ENCODE measurements at places on chromosomes 3 and 15.

DNA sequence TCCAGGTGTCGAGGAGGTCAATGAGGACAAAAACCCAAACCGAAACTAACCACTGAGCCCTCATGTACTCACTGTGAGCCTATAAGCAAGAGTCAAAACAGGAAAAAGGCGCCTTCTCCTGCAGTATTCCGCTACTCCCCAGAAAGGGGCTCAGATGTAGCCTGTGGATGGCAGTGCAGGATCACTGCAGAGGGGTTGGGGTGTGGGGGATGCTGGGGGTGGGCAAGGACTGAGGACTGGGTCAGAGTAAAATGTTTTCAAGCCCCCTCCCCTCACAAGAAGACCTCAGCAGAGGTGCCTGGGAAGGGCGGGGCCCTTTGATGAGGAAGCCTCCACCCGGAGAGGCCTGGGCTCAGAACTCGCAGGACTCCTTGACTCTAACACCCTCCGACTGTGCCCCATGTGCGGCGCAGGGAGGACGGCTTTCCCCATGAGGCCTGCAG is 170.1 kb downstream of the OSBPL10 start:
- DNase-seq, result no peak

- no peak for DNase-seq
Observed at GRCh38 chr3:127723011-127723567, 50.3 kb downstream of the ABTB1 start.

- DNase-seq, result no peak
Observed at GRCh38 chr3:190169877-190170276, 49.2 kb upstream of the P3H2 start.

- DNase-seq, result no peak
Observed at GRCh38 chr3:138544546-138544945, 49.5 kb downstream of the CEP70 start.

DNA sequence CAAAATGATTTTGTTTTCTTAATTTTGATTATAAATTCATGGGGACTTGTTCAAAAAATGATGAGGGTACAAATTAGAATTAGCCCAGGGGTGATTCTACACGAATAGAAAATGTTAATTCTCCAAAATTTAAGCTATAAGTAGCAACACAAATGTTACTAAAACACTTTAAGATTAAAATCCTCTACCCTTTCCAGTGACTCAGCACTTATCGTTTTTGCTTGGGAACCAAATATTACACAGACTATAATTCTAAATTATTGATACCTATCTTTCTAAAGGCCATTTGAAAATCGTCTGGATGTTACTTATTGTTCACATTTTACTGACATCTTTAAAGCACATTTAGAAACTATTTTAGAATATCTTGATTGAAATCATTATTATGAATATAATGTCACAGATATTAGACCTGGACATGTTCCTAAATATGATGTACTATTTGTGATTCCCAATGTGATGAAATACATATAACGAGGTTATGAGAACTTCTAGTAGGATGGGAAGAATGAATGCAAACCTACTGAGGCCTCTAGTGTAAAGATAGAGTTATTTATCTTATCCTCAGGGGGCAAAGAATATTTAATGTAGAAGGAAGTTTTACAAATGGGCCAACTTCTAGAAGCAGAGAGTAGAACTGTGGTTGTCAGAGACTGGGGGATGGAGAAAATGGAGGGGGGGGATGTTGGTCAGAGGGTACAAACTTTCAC is 132.0 kb upstream of the TP63 start:
- DNase-seq, result no peak

- DNase-seq, result no peak
Observed at GRCh38 chr15:32908872-32909271, 191.1 kb downstream of the GREM1 start.

DNA sequence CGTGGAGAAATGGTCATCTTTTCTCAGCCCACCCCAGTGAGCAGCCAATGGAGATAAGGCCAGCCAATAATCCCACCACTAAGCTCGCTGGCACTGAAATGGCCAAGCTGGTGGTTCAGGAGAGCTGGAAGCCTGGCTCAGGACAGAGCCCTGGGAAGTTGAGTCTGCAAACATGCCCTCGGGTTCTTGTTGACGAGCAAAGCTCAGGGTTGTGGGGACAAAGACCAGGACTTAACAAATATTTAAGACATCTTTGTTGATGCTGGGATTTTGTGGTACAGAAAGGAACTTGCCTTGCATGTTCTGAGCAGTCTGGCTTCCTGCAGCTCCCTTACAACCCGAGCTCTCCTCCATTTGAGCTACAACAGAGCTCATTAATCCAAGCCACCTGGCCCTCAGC is 4.4 kb downstream of the FAH start:
- no peak for DNase-seq

- peak; percentile 47 for DNase-seq
Observed at GRCh38 chr3:43296565-43296964, 10.2 kb downstream of the SNRK start.

DNA sequence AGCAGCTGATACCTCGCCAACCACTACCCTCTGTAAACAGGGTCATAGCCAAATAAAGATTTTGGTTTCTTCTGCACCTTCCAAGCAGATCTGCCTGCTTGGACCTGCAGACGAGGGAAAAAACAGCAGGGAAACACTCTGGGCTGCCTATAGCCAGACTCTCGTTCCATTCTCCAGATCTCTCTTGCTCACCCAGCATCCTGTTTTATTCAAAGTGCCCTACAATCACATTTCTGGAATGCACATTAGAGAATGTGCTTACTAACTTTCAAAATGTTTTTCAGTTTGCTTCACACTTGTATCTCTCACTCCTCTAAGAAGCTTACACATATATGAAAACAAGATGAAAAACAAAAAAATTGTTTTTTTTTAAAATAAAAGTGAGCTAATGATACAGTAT is 71.4 kb downstream of the MLH1 start:
- DNase-seq, result no peak

GRCh38 chr15:67043939-67044771 is 21.2 kb upstream of the SMAD3 start:
- no peak for DNase-seq

- DNase-seq, result no peak
Observed at GRCh38 chr3:164186095-164186494, 892.2 kb downstream of the SI start.

DNA sequence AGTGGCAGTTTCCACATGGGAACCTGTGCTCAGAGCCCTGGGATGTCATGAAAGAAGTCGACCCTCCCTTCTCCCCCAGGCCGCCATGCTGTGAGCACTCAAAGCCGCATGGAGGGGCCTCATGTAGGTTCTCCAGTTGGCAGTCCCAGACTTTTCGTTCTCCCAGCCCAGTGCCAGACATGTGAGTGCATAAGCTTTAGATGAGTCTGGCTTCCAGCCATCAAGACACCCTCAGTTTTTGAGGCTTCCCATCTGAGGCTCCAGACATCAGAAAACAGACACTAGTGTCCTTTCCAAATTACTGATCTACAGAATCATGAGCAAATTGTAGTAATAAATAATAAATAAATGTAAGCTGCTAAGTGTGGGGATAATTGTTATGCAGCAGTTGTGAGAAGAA is 136.5 kb upstream of the AGBL1 start:
- no peak for DNase-seq

DNA sequence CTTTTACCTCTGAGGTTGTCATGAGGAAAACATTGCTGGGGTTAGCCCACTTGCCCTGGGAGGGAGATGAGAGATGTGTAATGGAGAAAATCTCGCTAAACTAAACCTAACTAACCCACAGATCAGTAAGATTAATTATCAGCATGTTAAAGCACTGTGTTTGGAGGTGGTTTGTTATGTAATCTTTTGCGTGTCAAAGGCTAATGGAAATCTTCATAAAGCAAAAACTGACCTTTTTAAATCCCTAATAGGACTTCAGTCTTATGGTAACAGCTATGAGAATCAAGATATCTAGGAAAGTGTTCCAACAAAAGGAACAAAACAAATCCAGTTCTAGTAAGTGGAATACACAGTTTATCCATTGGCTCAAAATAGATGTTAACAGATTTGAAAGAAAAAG is 102.7 kb downstream of the PLOD2 start:
- DNase-seq, result no peak

DNA sequence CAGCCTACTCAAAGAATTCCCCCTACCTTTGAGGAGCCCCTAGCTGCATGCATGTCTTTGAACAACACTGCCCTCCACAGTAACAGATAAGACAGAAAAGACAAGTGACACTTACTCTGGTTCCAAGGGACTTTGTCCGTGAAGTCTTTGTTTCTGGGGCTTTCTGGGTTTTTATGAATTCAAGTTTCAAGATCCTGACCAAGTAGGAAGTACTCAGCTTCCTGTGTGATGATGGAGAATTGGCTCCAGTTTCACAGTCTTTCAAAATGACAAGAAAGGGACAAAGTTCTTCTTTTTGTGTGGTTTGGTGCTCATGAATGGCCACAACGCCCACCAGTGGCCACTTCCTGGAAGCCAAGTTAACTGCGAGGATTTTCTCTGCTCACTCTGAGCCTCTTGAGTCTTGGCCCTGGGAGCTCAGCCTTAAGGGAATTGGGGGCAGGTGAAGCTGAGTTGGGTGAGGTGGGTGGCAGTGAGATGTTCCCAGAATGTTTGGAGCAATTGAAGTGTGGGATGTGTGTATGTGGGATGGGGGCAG is at the start of gene CCR1:
Gene CCR1 (minus strand): TSS at position 147 of the 538 bp plus-strand sequence. CDS start 4,000 bp downstream, outside the sequence.
- no peak for DNase-seq

- no peak for DNase-seq
Observed at GRCh38 chr15:62858343-62858742, 184.2 kb upstream of the TPM1 start.

DNA sequence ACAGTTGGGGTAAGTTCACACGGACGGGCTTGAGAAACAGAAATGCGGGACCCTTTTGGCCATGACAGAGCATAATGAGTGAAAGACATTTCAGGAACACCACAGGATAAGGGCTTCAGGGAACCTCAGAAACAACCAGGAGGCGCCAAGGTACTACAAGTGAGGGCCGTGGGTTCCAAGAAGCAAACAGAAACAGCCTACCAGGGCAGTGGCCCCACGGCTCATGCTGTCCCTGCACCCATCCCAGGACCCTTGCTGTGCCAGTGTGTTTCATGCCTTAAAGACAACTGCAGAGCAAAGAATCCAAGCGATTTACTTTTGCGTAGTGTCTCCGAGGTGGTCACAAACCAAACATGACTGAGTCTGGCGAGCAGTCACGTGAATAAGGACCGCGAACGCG is 54.0 kb downstream of the RUBCN start:
- no peak for DNase-seq

DNA sequence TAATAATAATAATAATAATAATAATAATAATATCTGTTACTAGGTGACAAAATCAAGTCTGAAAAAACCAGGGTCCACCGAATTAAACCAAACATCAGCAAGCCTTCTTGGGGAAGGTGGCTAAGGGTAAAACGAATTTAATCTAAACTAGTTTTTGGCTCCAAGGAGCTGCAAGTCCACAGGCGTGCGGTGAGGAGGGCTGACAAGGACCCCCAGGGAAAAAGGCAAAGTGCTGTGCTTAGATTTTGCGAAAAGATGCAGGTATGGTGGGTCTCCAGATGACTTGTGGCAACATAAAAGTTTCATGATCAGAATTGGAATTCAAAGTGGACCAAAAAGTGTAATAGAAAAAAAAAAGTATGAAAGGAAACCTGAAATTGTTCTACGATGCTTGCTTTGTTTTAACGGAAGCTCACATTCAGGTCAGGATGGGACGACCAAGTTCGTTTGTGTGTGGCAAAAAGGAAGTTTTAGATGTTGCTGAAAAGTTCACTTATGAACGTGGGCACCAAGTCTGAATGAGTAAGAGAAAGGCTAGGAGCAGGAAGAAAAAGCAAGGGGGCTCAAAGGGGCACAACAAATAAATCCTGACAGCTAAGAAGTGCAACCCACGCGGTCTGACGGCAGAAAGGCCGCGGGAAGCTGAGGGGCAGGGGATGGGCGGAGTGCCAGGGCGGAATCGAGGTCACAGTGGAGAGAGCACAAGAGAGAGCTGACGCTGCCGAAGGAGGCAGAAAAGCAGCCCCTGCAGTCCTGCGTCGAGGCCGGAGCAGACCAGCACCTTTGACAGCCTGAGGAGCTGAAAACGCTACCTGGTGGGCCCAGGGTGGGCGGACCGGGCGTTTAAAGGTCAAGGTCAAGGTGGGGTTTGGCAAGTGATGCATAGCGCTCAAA is 1.1 kb downstream of the WDR82 start:
- peak; percentile 63 for DNase-seq

DNA sequence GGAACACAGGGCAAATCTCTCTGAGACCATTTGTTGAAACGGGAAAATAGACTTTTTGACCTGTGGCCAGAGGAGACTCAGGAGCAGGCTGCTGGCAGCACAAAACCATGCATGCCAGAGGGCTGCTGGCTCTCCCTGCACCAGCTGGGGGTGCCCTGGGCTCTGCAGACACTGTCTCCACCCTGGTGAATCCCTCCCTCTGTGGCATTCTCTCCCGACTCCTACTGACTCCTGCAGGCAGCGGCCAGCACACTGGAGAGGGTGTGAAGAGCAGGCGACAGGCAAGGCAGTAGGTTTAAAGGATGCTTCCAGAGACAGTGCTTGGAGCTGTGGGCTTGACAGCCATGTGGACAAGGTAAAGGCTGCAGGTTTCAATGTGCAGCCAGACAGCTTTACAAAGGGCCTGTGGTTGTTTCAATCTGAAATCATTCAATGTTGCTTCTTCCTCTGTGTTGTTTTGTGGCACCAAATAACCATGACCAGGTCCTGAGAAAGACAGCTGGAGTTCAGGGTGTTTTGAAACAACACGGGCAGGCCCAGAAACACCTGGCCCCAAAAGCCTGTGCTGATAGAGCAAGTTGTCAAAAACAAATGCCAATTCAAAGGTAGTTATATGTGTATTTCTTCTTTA is 431.0 kb upstream of the ATP10A start:
- no peak for DNase-seq

DNA sequence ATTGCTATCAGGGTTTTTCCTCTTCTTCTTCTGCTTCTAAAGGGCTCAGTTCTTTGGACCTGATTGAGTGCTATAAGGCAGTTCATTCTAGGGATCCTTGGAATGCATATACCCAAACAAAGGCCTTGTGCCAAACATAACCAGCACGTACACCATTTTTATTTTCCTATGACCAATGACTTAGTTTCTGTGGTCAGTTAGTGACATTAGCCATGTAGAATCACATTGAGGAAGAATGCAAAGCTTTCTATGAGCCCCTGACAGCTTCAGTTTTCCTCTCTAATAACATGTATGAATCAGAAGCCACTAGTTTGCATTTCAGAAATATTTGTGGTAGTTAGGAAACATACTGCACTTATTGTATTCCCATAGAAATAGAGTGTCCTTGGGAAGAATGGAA is 240.0 kb downstream of the THRB start:
- no peak for DNase-seq

Measured in stimulated activated CD4-positive, alpha-beta T cell treated with anti-CD3 and anti-CD28 coated beads, Interleukin-1b, Interleukin-23, amount 100 ng/mL, for 4 hours (primary cell).